Suppressor macrophage treated with lipopolysaccharide for 4 hours (primary cell): ENCODE measurements at places on chromosomes 6 and 20.

DNA sequence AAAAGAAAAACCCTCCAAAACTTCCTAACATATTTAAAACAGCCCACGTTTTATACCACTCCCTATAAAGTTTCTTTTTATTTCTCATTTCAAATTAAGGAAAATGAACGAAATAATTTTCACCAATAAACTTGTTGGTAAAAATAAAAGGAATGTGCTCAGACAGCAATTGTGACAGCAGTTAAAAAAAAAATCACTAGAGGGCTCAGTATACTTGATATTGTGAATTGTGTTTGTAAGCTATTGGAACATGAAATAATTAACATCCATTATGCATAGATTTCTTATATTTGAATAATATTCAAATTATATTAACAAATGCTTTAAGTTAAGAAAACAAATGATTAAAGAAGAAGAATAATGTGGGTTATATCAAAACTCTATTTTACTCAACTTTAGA is 105.5 kb downstream of the ASCC3 start:
- no peak for DNase-seq

- no peak for DNase-seq
Measured at GRCh38 chr6:21603082-21603952, 9.8 kb downstream of the SOX4 start.

DNA sequence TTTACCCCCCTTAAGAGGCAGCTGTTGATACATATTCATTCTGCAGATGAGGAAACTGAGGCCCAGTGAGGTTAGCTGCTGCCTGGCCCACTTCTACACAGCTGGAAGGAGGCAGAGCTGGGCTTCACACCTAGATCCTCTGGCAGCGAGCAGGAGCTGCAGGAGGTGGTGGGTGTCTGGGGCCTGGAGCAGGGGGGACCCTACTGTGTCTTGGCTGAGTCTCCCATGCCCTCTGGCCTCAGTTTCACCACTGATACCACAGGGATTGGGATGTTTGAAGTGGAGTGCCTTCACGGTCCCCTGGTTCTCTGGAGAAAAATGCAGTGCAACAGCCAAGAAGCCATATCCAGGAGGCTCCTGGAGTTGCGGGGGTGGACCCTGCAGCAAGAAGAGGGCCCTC is 8.2 kb upstream of the BPIFA2 start:
- DNase-seq, result no peak

DNA sequence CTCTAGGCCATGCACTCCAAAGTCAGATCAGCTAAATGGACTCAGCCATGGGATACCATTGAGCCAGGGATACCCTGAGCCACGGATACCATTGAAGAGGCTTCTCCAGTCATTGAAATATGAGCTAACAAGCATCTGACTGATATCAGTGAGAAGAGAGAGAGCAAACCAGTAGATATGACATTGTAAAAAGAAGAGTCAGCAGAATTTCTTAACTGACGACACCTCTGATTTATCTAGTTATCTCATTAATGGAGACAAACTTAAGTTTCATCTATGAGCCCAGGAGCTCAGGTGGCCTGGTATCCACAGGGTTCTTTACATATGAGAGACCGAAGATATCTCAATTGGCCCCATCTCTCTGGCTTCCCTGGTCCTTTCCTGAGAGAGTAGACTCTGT is 140.6 kb downstream of the TBC1D7 start:
- no peak for DNase-seq

DNA sequence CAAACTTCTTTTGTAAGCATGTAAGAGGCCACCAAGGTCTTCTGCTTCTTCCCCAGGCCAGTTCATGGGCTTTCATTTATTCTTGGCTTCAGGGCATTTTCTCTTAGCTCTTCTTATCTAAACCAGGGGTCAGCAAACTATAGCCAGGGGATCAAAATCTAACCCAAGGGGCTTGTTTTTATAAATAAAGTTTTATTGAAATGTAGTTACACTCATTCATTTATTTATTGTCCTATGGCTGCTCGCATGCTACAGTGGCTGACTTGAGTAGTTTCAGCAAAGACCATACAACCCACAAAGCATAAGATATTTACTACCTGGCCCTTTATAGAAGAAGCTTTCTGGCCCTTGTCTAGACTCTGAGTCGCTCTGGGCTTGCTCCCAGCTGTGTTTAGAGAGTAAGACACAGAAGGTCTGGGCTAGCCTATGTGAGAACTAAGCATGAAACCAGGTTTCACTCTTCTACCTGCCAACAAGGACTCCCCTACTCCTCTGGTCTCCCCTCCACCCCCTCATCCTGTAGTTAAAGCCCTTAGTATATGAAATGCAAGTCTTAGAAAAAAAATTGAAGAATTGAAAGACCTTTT is 43.2 kb downstream of the KHDC1L start:
- no peak for DNase-seq

DNA sequence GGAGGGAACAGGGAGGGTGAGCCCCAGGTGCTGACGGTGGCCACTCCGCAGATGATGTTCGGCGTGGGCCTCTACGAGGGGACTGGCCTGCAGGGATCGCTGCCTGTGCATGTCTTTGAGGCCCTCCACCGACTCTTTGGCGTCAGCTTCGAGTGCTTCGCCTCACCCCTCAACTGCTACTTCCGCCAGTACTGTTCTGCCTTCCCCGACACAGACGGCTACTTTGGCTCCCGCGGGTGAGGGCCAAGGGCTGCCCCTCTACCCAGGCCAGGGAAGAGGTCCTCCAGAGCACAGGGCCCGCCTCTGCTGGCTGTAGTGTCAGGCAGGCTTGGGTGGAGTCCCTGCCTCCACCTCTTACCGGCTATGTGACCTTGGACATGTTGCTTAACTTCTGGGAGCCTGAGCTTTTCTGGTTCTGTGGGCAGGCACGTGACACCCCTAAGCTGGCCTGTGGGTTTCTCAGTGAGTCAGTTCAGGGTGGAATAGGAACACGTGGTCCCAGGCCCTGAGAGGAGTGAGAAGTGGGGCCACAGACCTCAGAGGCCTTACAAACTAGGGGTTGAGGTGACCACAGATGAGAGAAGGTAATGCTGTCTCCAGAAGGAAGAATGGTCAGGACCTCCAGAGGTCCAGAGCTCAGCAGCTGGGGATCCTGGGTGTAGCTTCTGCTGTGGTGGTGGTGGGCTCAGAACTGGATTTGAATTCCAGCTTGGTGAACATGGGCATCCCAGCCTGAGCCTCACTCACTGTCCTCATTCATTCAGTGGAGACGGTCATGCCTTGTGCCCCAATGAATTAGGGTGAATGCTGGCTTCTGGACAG is 11.9 kb downstream of the PCIF1 start:
- peak; percentile 92 for DNase-seq

DNA sequence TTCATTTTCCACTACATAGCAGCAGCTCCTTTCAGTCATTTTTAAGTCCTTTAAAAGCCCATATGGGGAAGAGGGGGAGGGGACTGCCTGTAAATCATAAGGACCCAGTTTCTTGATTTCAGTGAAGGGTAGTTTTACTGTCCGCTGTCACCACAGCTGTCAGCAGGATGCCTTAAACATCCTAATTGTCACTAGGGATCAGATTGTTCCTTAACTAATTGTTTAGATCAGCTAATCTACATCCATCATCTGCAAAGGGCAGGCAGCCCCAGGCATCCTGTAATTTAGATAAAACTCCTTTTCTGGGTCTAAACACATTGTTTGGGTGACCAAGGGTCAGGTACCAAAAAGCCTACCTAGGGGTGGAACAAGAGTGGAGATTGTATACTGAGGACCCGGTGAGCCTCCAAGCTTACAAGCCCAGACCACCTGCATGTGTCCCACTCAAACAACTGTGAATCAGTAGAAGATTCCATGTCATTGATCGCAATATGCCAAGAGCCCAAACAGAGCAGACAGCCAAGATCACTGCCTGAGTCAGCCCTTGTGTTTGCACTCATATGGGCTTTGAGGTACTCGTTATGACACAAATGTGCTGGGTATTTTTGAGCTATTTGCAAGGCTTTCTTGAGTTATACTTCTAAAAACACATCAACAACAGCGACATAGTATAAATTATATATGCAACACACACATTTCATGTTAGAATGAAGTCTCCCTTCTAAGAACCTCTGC is 198.7 kb upstream of the CEP162 start:
- no peak for DNase-seq

- no peak for DNase-seq
Measured at GRCh38 chr6:23323897-23324296, 754.5 kb downstream of the HDGFL1 start.

DNA sequence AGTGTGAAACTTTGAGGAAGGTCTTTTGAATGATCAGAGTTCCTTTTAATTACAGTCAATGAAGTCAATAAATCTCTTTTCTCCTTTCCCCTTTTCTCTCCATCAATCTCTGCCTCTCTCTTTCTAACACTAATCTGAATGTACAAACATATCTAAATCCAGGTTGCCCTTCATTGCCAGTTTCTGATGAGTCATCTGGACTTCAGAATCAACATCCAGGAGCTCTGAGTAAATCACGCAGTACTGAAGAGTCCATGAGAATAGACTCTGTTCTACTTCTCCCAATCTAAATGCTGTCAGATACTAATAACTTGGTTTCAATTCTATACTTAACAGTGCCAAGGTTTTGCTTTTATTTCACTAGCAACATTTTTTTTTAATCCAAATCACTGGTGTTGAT is 238.7 kb upstream of the THEMIS start:
- DNase-seq, result no peak

GRCh38 chr6:30570263-30570662 is 979 bp upstream of the ABCF1 start:
- DNase-seq, result no peak

DNA sequence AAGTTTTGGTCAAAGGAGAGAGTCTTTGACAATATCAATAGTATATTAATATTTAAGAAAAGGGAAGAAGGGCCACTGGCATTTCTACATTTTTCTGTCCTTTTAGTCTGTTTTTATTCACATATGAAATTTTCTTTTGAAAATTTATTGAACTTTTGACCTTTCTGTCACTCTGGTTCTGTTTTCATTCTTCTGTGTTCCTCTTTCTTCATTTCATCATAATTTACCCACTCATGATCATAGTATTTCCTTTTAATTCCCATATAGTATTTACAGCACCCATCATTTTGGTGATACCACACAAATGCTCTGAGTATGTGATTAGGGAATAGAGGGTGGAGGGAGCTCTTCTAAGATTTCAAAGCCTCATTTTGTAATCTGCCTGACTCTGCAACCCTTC is 142.8 kb downstream of the GJA1 start:
- peak; percentile 35 for DNase-seq

DNA sequence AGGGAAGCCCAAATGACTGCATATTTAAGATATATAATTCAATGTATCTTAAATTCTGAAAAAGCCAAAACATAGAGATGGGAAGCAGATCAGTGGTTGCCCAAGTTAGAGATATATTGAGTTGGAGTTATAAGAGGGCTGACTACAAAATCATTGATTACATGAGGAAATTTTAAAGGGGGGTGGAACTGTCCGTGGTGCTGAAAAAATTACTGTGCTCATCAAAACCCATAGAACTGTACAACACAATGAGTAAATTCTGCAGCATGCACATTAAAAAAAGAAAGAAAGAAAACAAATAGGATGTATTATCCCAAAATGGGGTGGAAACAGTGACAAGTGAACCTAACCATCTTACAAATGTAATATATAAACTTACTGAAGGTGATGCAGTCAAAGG is 100.9 kb downstream of the FUT9 start:
- DNase-seq, result peak; percentile 1

GRCh38 chr6:106910999-106911949 is 63.3 kb downstream of the CD24 start:
- no peak for DNase-seq

DNA sequence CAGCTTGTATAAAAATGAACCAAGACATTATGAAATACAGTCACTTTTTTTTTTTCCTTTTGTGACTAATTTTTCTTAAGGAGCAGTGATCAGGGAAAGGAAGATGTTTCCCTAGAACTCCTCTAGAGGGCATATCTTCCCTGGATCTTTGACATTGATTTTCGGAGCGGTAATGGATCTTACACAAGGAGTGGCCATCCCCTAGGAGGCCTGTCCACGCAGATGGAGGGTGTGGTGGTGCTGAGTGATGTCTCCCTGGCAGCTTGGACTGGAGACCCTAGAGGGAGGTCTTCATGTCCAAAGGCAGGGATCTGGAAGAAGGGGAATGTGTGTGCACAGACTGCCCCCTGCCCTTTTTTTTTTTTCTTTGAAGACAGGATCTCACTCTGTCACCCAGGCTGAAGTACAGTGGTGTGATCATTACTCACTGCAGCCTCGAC is 7.0 kb upstream of the KIFC1 start:
- DNase-seq, result no peak

DNA sequence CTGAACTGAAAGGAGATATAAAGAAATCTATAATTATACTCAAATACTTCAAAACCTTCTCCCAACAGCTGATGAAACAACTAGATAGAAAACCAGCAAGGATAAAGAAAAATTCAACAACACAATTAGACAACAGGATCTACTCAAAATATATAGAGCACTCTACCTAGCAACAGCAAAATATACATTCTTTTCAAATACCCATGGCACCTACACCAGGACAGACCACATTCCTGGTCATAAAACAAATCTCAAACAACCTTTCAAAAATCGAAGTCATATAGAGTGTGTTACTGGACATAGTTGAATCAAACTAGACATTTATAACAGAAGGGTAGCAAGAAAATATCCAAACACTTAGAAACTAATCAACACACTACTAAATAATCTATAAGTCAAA is 43.2 kb downstream of the RNF24 start:
- no peak for DNase-seq

- DNase-seq, result peak; percentile 51
Measured at GRCh38 chr20:20407891-20408805, 40.2 kb downstream of the INSM1 start.

- DNase-seq, result no peak
Measured at GRCh38 chr20:9635750-9636149, 121.4 kb downstream of the LAMP5 start.

DNA sequence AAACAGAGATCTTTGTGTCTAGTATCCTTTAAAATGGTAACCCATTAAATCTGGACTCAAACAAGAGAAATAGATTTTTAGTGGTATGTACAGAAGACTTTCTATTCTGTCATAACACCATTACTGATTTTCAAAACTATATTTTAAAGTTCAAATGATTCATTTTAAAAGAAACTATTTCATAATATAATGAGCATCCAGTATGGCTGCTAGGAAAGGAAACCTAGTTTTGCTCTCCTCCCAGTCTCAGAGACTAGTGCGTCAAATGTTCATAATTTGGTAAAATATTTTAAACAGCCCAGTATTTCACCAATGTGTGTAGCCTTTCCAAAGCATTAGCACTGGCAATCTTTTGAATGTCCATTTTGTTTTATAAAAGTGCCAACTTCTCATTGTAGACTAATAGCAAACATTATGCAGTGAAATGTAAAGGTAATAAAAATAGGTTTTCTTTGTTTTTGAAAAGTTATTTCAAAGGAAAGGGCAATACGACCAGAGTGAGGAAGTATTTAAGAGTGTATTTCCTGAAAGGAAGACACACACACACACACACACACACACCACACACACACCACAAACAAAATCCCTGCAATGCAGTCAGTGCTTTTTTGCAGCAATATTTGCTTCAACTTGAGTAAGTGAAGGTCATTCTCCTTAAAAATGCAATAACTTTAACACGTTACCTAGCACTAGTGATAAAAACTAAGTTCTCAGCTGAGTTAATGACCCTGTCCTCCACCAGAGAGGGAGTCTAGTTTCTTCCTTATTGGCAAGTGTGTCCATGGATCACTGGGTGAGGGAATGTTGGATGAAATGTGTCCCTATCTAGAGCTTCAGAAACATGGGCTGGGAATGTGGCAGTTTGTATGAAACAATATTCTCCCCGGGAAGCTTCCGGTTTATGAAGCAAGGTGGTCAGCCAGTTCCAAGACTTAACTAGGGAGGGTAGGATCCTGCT is 4.6 kb downstream of the PPP1R3G start:
- DNase-seq, result peak; percentile 46

- no peak for DNase-seq
Measured at GRCh38 chr6:40398810-40399477, 188.2 kb downstream of the LRFN2 start.

GRCh38 chr6:3919130-3919628 is 70.0 kb downstream of the FAM50B start:
- DNase-seq, result no peak
